ENCODE measurements at places on chromosomes 16 and 17.

DNA sequence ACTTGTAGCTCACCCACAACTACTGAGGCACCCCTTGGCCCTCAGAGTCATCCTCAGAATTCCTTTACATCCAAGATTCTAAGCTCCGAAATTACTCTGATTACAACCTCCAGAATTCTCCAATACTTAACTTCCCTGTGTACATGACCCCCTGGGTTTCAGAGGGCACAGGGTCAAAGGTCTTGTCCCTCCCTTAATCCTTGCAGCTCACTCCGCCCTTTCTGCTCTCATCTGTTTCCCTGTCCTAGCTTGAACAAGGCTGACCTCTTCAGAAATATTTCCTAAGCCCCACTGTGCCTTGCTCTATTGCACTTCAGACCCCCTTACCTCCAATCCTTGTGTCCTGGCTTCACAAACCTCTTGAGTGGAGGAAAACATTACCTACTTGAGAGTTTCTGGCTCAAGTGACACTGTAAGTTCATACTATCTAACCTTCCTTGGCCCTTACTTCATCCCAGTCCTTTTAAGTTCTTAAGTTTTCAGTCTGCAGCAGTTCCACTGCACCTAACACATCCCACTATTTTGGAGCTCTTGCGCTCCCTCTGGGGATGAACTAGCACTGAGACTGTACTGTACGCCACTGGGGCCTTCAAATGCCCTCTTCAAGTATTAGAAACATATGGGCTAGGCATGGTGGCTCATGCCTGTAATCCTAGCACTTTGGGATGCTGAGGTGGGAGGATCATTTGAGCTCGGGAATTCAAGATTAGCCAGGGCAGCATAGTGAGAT is 6.2 kb downstream of the N4BP1 start:
- H3K27me3 ChIP-seq: no peaks in the 10 kb centered on the region
- no peak for DNase-seq

GRCh38 chr16:22948603-22949368 is 134.8 kb downstream of the HS3ST2 start:
- no peaks in the 10 kb centered on the region for H3K36me3 ChIP-seq
- peak; percentile 62 for DNase-seq
- peaks cover 7% of the 10 kb centered on the region for H3K4me1 ChIP-seq
- no peak overlapping the region for H3K4me3 ChIP-seq
- peaks cover 37% of the 10 kb centered on the region for H3K27me3 ChIP-seq

- peaks cover 29% of the 10 kb centered on the region for H3K4me1 ChIP-seq
- H3K27ac ChIP-seq: peak overlapping the region; percentile 95
- peak overlapping the region; percentile 98 for H3K4me3 ChIP-seq
- H3K36me3 ChIP-seq: peaks cover 31% of the 10 kb centered on the region
These were observed 1.3 kb downstream of the PSMD3 start for GRCh38 chr17:39981766-39982375.

DNA sequence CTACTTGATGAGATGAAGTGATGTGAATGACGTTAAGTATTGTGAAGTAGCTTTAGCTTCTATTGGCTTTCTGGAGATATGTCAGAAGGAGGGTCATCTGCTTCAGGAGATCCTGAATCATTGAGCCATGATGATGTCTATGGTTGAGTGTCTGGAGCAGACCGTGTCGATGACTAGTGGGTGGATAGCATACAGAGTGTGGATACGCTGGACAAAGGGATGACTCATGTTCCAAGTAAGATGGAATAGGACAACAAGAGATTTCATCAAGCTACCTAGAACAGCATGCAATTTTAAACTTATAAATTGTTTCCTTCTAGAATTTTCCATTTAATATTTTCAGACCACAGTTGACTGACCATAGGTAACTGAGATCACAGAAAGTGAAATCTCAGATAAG is 116.1 kb upstream of the RBBP6 start:
- H3K27me3 ChIP-seq: peaks cover 3% of the 10 kb centered on the region
- H3K4me3 ChIP-seq: no peak overlapping the region
- H3K27ac ChIP-seq: no peak overlapping the region
- DNase-seq: no peak
- peaks cover 19% of the 10 kb centered on the region for H3K4me1 ChIP-seq
- no peaks in the 10 kb centered on the region for H3K36me3 ChIP-seq
